Effector memory CD4-positive, alpha-beta T cell (primary cell): ENCODE measurements at places on chromosomes 7 and 10.

DNA sequence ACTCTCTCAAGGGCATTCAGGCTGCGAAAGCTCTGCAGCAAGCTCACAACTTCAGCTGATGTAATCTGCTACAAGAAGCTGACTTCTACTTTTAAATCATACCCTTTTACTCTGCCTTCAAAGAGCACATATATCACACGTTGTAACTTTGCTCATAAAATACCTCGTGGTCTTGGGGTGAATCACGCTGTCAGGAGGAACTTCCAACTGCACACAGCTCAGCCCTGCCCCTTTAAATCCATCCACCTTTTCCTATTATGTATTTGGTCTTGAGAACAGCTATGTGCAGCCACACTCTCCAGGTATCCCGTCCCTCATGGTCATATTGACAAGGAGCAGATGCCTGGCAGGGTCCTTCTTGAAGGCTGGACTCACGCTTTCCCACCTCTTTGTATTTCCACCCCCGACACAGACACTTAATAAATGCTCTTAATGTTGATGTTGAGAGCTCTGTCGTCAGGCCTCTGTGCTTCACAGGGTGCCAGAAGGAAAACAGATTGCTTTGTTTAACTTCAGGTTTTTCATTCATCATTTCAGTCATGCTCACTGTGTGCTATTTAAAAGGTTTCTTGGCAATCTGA lies 47.6 kb downstream of the ICA1 start:
- no peak for DNase-seq

DNA sequence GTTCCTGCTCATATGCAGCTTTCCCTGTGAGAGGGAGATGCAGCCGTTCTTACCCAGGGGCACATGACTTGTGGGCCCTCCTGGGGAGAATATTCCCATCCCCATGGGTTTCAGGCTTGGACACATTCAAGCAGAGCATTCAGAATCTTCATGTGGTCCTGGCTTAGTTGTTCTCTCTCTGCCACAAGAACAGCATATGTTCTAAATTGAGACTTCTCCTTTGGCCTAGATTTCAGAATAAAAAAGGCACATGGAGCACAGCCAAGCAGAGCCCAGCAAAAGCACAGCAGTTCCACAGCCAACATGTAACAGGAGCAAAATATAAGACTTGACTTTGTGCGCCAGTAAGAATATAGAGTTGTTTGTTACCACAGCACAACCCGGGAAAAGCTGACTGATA lies 306.4 kb upstream of the MYO3A start:
- no peak for DNase-seq

DNA sequence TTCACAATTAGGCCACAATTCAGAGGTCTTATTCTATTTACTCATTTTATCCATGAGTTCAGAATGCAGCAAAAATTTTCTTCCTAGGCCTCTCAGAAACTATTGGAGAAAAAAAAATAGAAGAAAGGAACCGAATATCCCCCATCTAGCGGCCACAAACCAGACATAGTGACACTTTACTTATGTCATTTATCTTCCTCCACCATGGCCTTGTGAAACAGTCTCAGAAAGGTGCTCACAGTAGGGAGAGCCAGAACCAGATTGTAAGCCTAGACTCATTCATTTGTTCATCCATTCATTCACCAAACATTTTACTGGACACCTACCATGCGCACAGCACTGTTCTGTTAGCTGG lies 16.0 kb downstream of the CREB3L2 start:
- no peak for DNase-seq

- DNase-seq, result no peak
These were observed 1288.0 kb upstream of the SORCS1 start for GRCh38 chr10:108452533-108452932.

GRCh38 chr10:34584164-34584563 lies 230.9 kb downstream of the PARD3 start:
- no peak for DNase-seq

DNA sequence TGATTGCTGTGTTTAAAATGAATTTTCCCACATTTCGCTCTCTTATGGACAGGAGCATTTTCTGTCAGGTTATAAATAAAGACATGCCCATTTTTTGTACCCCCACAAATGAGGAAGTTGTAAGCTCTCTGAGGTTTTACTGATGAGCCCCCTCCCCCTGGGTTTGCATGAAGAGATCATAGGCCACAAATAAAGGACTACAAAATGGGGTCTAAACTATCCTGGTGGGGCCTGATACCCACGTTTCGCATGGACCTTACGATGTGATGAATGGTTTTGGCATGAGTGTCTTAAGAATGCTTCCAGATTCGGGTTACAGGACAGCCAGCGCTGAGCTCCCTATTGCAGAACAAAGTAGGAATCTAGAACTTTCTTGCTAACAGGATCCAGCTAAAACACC lies 5.8 kb downstream of the IKZF1 start:
- DNase-seq, result no peak

GRCh38 chr10:78299851-78300468 lies 266.3 kb downstream of the RPS24 start:
- DNase-seq, result no peak

DNA sequence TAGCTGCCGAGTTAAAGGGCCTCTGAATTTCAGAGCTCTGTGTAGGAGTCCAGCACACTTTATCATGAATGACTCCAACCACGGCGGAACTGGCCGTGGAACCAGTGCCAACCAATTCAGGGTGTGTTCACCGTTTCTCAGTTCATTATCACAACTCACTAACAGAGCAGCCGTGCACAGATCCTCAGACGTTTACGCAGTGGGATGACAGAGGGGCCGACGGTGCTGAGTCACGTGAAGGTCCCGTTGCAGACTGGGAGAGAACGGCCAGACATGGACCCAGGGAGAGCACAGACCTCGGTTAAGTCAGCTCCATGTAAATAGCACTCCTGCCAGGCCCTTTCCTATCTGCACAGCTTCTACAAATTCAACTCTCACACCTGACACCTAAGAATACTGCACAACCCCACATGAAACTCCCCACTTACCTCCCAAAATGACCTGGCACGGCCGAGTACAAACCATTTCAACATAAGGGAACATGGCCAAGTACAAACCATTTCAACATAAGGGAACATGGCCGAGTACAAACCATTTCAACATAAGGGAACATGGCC lies 95.5 kb downstream of the DIP2C start:
- no peak for DNase-seq

- DNase-seq, result no peak
These were observed 56.2 kb downstream of the UBE3C start for GRCh38 chr7:157194948-157195347.

- DNase-seq, result peak; percentile 14
These were observed 743 bp upstream of the ZCCHC24 start for GRCh38 chr10:79445977-79446757.

- DNase-seq, result no peak
These were observed 93.1 kb downstream of the CDK14 start for GRCh38 chr7:90689260-90689659.
